BJ (cell line): ENCODE measurements at places on chromosomes 16 and 17.

DNA sequence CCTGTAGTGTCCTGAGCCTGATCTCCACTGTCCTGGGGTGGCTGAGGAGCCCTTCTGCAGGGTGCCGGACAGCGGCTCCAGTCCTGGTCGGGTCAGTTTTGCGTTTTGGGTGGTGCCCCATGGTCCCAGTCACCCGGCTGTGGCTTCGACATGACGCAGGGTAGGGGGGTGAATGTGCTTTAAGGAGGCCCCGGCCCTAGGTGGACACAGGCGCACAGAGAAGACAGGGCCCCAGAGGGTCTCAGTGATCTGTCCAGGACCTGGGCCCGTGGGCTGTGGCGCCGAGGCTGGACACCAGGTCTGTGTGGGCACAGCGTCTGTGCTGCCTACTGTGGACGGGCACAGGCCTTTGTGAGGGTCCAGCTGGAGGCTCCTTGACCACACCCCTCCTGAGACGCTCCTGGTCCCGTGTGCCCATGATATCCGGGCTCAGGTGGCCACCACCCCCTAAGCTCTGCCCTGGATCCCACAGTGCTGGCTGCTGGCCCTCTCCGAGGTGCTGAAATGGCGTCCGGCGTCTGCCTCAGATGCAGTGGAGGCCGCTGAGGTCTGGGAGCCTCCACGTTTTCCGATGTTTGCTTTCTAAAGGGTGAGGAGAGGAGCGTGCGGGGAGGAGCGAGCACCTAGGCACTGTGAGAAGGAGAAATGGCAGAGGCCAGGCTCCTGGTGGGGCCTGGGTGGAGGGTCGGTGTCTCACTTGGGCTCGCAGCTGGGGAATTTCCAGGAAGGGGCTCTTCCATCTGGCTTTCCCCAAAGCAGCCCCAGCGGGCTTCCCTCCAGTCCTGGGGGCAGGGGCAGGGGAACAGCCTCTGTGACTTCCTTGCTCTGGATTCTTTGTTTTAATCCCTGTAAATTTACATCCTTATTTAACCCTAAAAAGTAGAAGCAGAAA, 56.1 kb upstream of the ACSF3 start:
- no peak for DNase-seq

DNA sequence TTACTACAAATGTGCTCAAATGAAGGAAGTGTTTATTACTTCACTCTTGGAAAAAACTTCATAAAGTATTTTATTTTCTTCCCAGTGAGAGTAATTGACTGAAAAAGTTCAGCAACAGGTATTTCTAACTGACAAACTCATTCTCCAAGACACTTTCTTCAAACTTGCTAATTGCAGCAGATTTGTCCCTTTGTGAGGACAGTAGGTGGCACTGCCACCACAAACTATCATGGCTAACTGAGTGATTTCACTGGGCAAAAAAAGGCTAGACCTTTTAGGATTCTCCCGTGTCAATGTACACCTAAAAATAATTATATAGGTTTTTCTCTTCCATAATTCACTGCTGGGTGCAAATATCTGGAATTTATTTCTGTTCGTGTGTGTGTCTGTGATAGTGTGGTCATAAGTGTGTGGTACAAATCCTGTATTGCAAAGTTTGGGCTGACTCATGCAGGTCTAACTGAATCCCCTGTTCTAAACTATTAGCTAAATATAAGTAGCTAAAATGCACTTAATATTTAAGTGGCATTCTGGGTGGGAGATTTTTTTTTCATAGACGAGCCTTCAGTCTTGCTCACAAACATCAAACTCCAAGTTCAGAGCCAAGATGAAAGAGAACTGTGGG, 3.9 kb downstream of the HS3ST3A1 start:
- no peak for DNase-seq

GRCh38 chr16:1982013-1982433, 754 bp upstream of the NOXO1 start:
- no peak for DNase-seq

DNA sequence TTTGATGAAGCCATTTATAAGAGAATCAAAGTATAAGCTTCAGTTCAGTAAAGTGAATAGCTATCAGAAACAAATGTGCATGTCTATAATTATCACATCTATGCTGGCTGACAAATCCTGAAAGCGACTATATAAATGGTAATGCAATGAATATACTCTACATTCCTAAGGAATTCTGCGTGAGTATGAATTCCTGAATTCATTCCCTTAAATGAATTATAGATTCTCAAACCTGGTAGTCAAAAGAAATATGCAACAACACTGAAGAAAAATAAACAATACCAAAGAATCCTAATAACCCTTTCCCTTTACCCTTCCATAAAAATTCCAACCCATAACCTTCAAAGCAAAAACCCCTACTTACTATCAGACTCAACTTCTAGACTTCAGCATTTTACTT, 416.6 kb upstream of the PMFBP1 start:
- no peak for DNase-seq

DNA sequence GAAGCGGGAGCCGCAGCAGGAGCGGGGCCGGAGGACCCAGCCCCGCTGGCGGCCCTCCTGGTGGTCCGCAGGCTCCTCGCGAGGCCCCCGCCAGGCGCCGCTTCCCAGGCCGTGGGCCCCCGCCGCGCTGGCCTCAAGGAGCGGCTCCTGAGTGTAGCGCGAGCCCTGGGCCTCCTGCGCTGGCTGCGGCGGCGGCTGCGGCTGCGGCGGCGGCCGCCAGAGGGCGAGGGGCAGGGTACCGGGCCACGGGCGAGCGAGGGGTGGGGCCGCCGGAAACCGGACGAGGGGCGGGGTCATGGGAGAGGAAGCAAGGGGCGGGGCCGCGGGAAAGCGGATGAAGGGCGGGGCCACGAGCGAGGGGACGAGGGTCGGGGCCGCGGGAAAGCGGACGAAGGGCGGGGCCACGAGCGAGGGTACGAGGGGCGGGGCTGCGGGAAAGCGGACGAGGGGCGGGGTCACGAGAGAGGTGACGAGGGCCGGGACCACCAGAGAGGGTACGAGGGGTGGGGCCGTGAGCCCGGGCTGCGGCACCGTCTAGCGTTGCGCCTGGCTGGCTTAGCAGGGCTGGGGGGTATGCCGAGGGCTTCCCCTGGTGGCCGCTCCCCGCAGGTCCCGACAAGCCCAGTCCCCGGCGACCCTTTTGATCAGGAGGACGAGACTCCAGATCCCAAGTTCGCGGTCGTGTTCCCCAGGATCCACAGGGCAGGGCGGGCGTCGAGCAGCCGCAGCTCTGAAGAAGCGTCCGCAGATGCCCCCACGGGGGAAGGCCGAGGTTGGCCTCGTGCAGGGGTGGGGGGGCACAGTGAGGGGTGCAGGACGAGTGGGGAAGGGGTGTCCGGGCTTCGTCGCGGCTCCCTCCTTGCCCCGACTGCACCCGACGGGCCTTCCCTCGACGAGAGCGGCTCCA, 1.7 kb downstream of the MYO15B start:
- DNase-seq, result no peak

- DNase-seq, result no peak
These were observed 58.3 kb downstream of the NKD1 start for GRCh38 chr16:50606431-50607050.
